EH (cell line): ENCODE measurements at places on chromosomes 11 and 22.

DNA sequence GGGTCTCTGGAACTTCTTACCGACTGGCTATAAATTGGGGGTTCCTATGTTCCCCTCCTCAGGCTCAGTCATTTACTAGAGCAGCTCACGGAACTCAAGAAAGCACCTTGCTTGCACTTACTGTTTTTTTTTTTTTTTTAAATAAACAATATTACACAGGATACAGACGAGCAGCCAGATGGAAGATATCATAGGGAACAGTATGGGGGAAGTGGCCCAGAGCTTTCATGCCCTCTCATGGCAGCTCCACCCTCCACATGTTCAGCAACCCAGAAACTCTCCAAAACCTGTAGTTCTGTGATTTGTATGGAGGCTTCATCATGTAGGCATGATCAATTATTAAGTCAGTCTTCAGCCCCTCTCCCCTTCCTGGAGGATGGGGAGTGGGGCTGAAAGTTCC, 7.5 kb downstream of the UVRAG start:
- DNase-seq: no peak

- DNase-seq: no peak
Measured at GRCh38 chr11:3962406-3962840, 107.0 kb downstream of the STIM1 start.

DNA sequence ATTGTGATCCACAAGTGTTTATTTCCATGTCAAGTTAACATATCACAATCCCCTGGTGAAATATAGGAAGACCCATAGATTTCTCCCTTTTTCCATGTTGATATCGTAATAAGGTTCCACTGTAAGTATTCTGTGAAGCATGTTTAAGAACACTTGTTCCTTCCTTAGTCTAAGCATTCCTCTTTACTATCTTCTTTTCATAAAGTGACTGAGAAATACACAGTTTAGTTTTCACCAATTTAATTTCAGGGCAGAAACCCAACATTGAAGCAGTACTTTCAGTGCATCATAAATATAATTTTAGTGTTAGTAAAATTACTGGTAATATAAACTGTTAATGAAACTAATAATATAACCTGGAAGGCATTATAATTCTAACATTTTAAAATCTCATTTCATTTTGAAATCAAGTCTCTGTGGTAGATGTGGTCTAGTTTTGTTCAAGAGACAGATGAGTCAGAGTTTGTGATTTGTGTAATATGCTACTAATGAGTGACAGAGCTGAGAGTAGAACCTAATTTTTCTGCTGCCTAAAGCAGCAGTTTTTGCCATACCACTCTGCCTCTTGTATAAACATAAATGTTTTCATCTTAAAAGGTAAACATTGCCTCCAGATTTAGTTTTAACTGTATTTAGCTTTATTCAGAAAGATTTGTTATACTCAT, 79.4 kb downstream of the ATM start:
- DNase-seq: peak; percentile 61

- DNase-seq: no peak
Measured at GRCh38 chr22:25407859-25408229, 156.6 kb upstream of the GRK3 start.

DNA sequence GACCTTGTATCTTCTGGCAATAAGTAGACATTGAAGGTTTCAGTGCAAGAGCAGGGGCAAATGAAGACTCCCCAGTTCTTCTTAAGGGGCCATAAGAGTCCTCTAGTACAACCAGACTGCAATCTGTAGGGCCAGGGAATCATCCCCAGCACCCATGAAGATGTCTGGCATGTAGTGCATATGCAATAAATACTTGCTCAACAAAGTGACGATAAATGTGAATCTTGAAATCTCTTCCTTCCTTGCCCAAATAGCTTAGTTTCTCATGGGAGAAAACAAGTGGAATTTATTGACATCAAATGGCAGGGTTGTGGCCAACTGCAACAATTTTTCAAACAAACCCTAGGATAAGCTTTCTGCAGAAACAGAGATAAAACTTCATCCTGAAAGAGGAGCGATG, 107.6 kb downstream of the ABTB2 start:
- no peak for DNase-seq

- no peak for DNase-seq
Measured at GRCh38 chr22:32702421-32702820, 99.1 kb upstream of the TIMP3 start.

DNA sequence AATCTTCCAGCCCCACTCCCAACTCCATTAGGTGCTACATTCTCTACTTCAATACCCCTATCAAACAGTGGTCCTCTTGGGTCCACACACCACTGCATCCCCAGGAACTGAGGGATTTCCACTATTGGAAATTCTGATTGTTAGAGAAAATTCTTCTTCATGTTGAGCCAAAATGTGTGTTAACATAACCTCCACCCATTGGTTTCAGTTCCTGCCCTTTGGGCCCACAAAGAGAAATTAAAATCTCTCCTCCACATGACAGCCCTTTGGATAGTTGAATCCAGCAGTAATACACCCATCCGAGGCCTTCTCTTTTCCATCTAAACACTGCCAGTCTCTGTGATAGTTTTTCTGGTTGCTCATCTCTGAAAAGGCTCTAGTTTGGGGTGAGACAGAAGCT, 2.1 kb downstream of the VSIG2 start:
- no peak for DNase-seq

DNA sequence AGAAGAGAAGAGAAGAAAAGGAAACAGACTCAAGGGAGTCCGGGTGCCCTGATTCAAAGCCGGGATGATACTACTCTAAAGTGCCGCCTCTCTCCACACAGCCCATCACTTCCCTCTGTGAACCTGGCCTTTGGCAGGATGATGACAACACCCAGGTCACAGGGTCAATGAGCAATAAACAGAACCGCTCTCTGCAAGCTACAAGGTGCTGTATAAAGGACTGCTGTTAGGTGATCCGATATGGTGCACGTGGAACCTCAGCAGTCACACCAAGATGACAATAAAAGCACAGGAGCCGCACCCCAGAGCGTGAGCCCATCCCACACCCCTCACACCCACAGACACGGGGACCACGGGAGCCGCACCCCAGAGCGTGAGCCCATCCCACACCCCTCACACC, 10.7 kb downstream of the TTLL1 start:
- DNase-seq: no peak

- DNase-seq: no peak
Measured at GRCh38 chr22:36017651-36018091, 11.0 kb downstream of the RBFOX2 start.

DNA sequence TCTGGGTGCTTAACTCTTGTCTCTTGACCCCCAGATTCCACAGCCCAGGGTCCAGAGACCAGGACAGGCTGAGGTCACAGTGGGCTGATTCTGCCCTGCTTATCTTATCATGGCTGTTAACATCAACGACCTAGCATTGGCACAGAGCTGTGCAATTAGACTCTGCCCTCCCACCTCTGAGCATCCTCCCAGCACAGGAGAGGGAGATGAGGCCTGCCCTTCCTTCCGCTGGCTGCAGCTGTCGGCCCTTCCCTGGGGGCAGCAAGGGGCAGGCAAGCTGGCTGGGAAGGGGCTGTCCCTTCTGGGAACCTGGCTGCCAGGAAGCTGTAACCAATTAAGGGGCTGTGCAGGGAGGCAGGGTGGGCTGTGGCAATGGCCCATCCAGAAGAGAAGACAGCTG, 22.5 kb downstream of the LRRC10B start:
- no peak for DNase-seq

DNA sequence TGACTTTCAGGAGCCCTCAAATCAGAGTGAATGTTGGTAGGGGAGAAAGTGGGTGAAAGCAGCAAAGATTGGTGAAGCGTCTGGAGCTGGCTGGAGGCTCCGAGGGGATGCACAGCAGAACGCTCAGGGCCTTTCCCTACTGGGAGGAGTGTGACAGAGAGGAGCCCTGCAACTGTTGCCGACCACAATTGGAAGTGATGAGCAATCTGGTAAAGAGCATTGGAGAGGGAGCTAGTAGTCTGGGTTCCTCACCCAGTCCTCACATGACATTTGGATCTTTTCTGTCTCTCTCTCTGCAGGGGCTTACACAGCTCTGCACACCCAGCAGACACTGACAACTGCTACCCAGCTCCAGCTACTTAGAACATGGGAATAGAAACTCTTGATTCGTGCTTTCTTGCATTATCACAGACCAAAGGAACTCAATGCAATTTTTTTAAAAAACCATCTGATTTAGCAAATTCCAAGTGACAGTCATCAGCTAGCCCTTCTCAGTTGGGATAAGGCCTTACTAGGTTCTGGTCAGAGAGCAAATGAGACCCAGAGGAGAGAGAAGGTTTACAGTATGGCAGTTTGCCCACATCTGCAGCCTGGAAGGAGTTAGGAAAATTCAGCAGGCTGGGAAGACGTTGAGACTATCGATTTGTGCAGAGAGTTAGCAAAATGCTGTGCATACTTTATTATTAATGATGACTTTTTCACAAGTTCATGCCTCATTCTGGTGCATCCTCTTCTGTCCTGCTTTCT, 278.0 kb upstream of the PLET1 start:
- peak; percentile 7 for DNase-seq

DNA sequence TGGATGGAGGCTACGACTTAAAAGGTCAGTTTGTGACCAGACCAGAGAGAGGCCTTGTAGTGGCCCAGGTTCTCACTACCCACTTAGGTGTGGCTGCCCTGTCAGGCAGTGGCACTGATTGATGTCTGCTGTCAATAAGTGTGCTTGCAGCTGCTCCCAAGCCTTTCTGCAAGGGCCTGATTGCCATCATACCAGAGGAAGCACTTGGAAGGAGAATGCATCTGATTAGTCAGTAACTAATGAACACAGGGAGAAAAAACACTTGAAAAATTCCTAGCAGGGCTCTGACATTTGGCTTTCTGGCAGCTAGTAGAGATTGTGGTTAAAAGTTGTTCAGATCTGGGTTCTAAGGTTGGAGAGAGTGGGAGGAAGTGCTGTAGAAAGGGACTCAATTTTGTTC, 107.5 kb downstream of the NAV2 start:
- DNase-seq: peak; percentile 83

- no peak for DNase-seq
Measured at GRCh38 chr11:6596239-6596877, 7.1 kb downstream of the RRP8 start.

DNA sequence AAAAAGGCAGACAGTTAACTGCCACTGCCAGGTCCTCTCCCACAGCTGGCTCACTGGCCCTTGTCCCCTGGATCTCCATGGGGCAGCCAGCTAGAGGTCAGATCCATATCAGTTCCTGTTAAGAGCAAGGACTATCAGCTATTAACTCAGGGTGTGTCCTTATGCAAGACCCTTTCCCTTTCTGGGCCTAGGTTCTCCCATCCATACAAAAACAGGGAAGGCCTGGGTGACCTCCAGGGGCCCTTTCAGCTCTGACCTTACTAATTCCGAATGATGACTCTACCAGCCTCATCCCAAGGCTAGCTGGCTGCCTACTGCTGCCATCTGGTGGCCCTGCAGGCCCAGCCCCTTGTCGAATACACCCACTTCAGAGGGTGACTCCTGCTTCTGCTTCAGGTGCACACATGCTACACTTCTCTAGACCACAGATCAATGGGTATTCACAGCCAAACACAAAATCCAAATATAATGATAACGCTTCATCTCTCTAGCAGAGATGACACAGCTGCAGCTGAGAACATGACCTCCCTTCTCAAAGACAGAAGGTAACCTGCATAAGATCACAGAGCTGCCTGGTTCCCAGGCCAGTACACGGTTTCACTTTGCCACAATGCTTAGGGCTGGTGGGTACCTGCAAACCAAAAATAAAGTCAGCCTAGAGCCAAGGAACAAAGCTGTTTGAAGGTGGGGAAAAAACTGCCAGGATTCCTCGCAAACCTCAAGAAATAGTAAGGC, 34.1 kb downstream of the SERGEF start:
- peak; percentile 55 for DNase-seq

GRCh38 chr22:19290400-19291217, 910 bp downstream of the CLTCL1 start:
- DNase-seq: peak; percentile 21

DNA sequence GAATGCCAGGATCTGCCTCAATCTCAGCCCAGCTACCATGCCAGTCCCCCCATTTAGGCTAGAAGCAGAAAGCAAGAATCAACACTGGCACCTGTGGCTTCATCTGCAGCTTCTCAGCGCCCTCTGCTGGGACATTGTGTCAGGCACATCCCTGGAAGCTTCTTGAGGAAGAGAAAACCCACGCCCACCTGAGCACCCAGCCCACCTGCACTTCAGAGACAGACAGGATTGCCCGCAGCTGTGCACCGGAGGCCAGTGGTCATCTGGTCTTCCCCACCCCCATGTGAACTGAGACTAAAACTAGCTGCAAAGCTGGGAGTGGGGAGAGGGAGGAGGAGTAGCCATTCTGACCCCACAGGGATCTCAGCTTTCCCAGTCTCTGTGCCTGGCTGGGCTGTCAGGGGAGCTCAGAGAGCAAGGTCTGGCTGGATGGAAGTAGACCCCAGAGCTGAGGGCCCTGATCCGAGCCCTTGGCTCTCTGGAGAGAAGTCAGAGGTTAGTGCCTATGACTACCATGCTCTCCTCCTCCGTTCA, 66.8 kb downstream of the FEZ1 start:
- DNase-seq: peak; percentile 49

DNA sequence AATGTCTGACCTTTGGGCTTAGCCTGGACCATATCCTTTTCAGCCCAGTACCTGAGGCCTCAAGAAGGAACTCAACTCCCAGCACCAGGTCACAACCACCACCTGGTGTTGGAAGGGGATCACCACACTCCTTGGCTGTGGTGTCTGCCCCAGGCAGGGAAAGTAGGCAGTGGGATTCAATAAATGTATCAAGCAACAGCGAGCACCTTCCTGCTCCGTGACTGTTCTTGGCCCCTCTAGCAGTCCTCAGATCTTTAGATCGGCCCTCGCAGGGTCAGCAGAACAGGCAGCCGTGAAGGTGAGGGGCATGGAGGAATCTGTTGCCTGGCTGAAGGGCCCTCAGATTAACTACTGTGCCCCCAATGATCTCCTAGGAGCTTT, 15.9 kb downstream of the ARFGAP2 start:
- no peak for DNase-seq

DNA sequence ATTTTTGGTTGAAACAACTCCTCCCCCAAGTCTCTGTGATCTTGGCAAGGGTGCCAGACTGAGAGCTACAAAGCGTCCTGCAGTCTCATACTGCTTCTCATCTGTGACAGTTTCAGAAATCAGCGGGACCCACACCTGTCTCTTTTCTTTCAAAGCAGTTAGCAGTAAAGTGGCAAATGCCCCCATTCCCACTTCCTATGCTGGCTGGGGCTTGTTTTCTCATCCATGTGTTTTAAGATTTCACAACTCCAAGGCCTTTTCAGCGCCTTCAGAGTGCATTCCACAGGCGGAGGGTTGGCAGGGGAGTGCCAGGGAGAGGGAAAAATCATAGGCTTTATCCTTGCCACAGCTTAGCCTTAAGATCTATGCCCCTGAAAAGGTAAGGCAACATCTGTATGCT, 493.5 kb downstream of the OPCML start:
- peak; percentile 44 for DNase-seq

DNA sequence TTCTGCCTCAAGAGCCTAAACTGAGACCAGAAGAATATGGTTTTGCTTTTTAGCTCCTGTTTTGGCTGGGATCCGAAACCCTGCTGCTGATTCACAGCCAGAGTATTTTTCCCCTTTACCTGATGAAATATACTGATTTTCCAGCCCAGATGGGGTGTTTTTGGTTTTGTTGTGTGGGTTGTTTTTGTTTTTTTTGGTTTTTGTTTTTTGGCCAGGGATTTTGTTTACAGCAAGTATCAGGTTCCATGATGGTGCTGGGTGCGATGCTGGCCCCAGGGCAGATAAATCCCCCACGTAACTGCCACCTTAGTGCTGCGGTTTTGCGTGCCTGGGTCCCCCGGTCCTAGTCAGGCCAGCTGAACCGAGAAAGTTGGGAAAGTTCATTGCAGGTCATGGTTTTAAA, 103.7 kb downstream of the ZBTB16 start:
- DNase-seq: no peak
